Suppressor macrophage treated with lipopolysaccharide for 4 hours (primary cell): ENCODE measurements at places on chromosomes 11 and 22.

GRCh38 chr11:11122749-11123148 lies 230.3 kb downstream of the CSNK2A3 start:
- no peak for DNase-seq

DNA sequence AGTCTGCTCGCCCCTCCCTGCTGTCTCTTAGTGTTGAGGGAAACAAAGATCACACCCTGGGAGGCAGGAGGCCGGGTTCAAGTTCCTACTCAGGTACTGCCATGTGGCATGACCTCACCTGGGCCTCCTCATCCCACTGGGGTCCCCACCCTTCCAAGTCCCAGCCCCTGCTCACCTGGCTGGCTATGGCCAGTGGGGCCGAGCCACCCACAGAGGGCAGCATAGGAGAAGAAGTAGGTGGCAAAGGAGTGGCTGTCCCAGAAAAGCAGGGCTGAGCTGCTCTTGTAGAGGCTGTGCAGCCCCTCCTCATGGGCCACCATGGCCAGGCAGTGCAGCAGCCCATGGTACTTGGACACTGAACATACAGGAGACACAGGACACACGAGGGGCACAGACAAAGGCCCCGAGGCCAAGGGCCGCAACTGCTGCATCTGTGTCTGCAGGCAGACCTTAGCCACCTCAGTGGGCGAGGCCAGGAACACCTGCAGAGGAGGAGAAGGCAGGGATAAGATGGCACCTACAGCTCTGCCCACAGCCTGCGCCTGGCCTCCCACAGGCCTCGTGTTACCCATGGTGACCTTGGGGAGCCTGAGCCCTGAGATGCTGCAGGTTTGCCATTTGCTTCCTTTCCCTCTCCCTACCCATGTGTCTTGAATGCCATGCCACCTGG lies 50.6 kb upstream of the MPEG1 start:
- no peak for DNase-seq

DNA sequence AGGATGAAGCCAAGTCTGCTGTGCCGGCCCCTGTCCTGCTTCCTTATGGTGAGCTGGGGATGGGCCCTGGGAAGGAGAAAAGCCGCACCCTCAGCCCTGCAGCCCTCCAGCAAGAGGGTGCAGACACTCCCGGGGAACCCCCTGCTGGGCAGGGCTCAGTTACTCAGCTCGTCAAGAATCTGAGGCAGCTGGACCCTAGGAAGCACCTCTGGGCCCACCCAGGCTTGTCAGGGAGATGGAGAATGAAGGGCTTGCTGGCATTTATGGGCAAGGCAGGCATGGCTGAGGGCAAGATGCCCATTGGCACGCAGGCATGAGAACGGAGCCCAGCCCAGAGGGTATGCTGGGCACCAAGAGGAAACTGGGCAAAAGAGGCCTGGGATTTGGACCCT lies 12.9 kb downstream of the RELT start:
- DNase-seq = no peak

- DNase-seq = no peak
Observed at GRCh38 chr11:101584129-101584515, 315 bp upstream of the TRPC6 start.

- DNase-seq = no peak
Observed at GRCh38 chr22:26740253-26740652, 82.9 kb downstream of the MIAT start.

DNA sequence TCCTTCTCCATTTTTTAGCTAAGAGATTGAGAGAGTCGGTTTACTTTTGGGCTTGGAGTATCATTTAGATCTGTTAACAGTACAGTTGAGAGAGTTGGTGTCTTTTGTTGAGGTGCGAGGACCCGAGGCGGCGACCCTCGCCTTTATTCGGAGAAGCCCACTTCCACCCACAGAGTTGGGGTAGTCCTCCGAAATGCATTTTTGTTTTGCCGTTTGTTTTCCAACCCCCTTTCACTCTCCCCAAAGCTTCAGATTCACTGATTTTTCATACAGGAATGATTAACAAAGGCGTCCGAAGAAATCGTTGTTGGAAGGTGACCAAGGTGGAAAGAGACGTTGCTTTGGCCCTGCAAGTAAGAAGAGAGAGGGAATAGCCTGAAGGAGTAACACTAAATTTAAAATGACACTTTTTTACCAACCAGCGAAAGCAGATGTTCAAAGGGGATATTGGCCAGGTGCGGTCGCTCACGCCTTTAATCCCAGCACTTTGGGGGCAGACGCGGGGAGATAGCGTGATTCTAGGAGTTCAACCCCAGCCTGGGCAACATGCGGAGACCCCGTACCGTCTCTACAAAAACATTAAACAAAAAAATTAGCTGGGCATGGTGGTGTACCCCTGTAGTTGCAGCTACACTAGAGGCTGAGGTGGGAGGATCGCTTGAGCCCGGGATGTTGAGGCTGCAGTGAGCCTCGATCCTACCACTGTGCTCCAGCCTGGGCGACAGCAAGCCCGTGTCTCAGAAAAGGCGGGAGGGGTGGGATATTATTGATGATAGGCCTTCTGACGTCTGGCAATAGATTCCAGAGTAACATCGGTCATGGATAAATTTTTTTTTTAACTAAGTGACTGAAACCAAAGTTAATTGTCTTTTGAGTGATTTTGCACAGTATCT lies 899 bp upstream of the RAB30 start:
- DNase-seq = no peak

- no peak for DNase-seq
Observed at GRCh38 chr11:46917109-46917761, 1.1 kb downstream of the LRP4 start.

GRCh38 chr22:20102203-20102780 lies 13.6 kb upstream of the RANBP1 start:
- no peak for DNase-seq
